A549 treated with RU486 at 1 μM for 4 hours (cell line): ENCODE measurements at places on chromosomes 1 and 21. TPM values are rescaled to one million over a fixed set of nuclear protein-coding genes. Genes with fewer than 3 reads are reported as not detected.

The S100A14 gene
- total RNA-seq, result 0.28 to 0.73 TPM (median 0.45 TPM) in 5 replicates

The LBR gene
- 27.0 to 44.7 TPM (median 43.0 TPM) in 5 replicates for total RNA-seq

The KCNH1 gene
- 1.6 to 3.4 TPM (median 2.8 TPM) in 5 replicates for total RNA-seq

The SYT14 gene
- total RNA-seq, result 0.03 to 0.10 TPM (median 0.10 TPM) in 3 of 5 replicates, not detected in the others

The USH2A gene
- not detected in 5 replicates for total RNA-seq

The CNKSR1 gene
- total RNA-seq, result 0.13 to 0.35 TPM (median 0.30 TPM) in 5 replicates

The MYBPHL gene
- not detected in 5 replicates for total RNA-seq

The CCDC27 gene
- total RNA-seq, result not detected in 5 replicates

The COG2 gene
- 18.8 to 23.3 TPM (median 20.0 TPM) in 5 replicates for total RNA-seq

The FMO1 gene
- total RNA-seq, result not detected in 5 replicates

The TRAF3IP3 gene
- not detected in 5 replicates for total RNA-seq

The MROH9 gene
- not detected in 5 replicates for total RNA-seq

The FTCD gene
- total RNA-seq, result not detected in 5 replicates

The ELOA gene
- total RNA-seq, result 25.9 to 33.7 TPM (median 26.9 TPM) in 5 replicates

The OXCT2 gene
- 0.32 to 0.60 TPM (median 0.52 TPM) in 5 replicates for total RNA-seq

The UROD gene
- 38.9 to 50.8 TPM (median 48.7 TPM) in 5 replicates for total RNA-seq

The SPRR2A gene
- not detected in 5 replicates for total RNA-seq

The RASAL2 gene
- total RNA-seq, result 17.0 to 22.3 TPM (median 18.6 TPM) in 5 replicates

The AMPD1 gene
- not detected in 5 replicates for total RNA-seq

The HOOK1 gene
- 0.17 to 0.94 TPM (median 0.21 TPM) in 5 replicates for total RNA-seq

The DNAJC28 gene
- total RNA-seq, result 0.25 to 0.57 TPM (median 0.30 TPM) in 4 of 5 replicates, not detected in the other

The DARS2 gene
- 34.3 to 45.3 TPM (median 42.5 TPM) in 5 replicates for total RNA-seq

The RIMS3 gene
- total RNA-seq, result 0.46 to 1.1 TPM (median 0.91 TPM) in 5 replicates

The PPIAL4G gene
- not detected in 5 replicates for total RNA-seq

The RNF2 gene
- total RNA-seq, result 18.6 to 26.5 TPM (median 19.6 TPM) in 5 replicates

The ERRFI1 gene
- 63.5 to 86.0 TPM (median 82.0 TPM) in 5 replicates for total RNA-seq

The ERICH3 gene
- total RNA-seq, result not detected in 5 replicates

The S1PR1 gene
- 0.06 to 0.14 TPM (median 0.07 TPM) in 3 of 5 replicates, not detected in the others for total RNA-seq

The PCBP3 gene
- 0.89 to 1.5 TPM (median 1.1 TPM) in 5 replicates for total RNA-seq

The CELA3B gene
- not detected in 5 replicates for total RNA-seq

The RHBDL2 gene
- total RNA-seq, result 2.0 to 2.7 TPM (median 2.5 TPM) in 5 replicates

The NBPF20 gene
- total RNA-seq, result 3.0 to 4.0 TPM (median 3.2 TPM) in 5 replicates

The FAM151A gene
- total RNA-seq, result not detected in 5 replicates

The S100A7A gene
- total RNA-seq, result not detected in 5 replicates

The CAPZA1 gene
- 62.9 to 76.5 TPM (median 71.0 TPM) in 5 replicates for total RNA-seq

The PSMD4 gene
- 161 to 222 TPM (median 192 TPM) in 5 replicates for total RNA-seq

The CNIH4 gene
- total RNA-seq, result 57.3 to 112 TPM (median 106 TPM) in 5 replicates

The VHLL gene
- total RNA-seq, result not detected in 5 replicates

The S100A13 gene
- 153 to 185 TPM (median 171 TPM) in 5 replicates for total RNA-seq

The ANKRD35 gene
- not detected in 5 replicates for total RNA-seq

The ANKRD13C gene
- 5.5 to 9.5 TPM (median 8.0 TPM) in 5 replicates for total RNA-seq

The CHIA gene
- total RNA-seq, result not detected in 5 replicates

The TEX50 gene
- not detected in 5 replicates for total RNA-seq

The MAN1C1 gene
- 0.08 to 0.22 TPM (median 0.14 TPM) in 5 replicates for total RNA-seq
